ENCODE measurements at places on chromosomes 5 and 9. TPM values are rescaled to one million over a fixed set of nuclear protein-coding genes. Genes with fewer than 3 reads are reported as not detected.

DNA sequence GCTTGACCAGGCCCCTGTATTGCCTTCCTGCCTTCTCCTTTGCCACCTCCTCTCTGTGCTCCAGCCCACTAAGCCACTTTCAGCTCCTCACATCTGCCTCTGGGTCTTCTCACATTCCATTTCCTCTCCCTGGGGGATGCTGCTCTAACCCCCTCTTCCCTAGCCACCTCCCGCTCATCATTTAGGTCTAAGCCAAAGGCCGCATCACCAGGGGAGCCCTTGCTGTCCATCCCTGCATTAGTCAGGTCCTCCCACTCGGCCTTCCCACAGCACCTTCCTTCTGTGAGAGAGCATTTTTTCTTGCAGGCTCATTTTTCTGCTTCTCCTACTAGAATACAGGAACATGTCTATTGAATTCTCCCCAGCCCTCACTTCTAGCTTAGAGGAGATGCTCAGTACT, 72.6 kb upstream of the GALNT10 start:
- no peak for DNase-seq
- no peak overlapping the region for H3K4me3 ChIP-seq
- H3K27me3 ChIP-seq = no peaks in the 10 kb centered on the region
- H3K4me1 ChIP-seq = no peaks in the 10 kb centered on the region

DNA sequence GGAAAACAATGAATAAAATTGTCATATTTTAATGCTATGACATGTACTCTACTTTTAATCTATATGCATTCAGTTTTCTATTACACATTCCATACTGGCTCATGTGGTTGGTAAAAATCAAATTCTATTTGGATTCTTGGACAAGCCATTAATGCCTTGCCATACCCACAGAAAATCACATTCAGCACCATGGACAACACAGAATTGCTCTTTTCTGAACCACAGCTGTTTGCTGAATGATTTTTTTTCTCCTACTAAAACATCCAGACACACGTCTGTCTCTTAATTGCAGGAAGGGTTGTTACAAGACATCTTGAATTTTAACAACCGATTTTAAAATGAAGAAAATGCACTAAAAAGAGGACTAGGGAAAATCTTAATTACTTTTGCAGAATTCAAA, 675.6 kb downstream of the BRINP1 start:
- no peaks in the 10 kb centered on the region for H3K36me3 ChIP-seq
- H3K27ac ChIP-seq = no peak overlapping the region
- H3K4me1 ChIP-seq = no peaks in the 10 kb centered on the region
- DNase-seq = no peak
- H3K4me3 ChIP-seq = no peak overlapping the region

DNA sequence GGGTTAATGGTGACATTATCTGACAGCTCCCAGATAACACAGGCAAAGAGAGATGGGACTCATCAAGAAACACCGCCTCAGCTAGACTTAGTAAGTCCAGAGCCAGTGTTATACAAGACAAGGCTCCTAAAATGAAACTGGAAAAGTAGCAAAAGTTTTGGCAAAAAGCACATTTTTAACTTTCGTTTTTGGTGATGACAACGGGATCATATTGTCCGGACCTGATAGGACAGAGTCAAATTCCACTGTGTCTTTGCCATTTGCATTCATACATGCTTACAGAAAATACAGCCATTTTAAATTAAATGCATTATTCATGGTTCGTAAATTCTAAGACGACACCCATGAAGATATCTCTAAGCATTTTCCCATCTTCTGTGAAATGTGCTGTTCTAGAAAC, 152.1 kb downstream of the CRB2 start:
- H3K36me3 ChIP-seq = no peaks in the 10 kb centered on the region
- DNase-seq = no peak
- no peaks in the 10 kb centered on the region for H3K27me3 ChIP-seq
- no peaks in the 10 kb centered on the region for H3K4me1 ChIP-seq

TESK1 gene
- 43.9 TPM for total RNA-seq

MCTP1 gene
- 40.7 TPM for total RNA-seq

RASEF gene
- 10.9 TPM for total RNA-seq

NOP16 gene
- 13.6 TPM for total RNA-seq

TLR4 gene
- 45.9 TPM for total RNA-seq
